ENCODE measurements at places on chromosomes 7 and 10.

DNA sequence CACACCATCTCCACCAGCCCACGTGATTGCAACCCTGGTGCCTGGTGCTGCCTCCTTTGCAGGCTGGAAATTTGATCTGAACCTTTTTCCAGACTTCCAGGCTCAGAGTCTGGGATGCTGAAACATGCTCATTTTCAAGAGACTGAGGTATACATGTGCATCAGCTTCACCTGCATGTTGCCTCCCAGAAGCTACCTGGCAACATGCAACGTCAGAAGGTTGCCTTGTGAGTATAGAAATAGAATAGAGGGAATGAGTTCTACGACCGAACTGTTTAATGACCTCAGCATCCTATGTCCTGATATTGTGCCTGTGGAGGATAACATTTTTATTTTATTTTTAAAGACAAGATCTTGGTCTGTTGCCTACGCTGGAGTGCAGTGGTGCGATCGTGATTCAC, 1.9 kb upstream of the ZNF212 start:
- no peaks in the 10 kb centered on the region for H3K36me3 ChIP-seq
- no peak for DNase-seq
- no peak overlapping the region for H3K27ac ChIP-seq
- peaks cover 26% of the 10 kb centered on the region for H3K27me3 ChIP-seq
- H3K4me1 ChIP-seq: peaks cover 8% of the 10 kb centered on the region

DNA sequence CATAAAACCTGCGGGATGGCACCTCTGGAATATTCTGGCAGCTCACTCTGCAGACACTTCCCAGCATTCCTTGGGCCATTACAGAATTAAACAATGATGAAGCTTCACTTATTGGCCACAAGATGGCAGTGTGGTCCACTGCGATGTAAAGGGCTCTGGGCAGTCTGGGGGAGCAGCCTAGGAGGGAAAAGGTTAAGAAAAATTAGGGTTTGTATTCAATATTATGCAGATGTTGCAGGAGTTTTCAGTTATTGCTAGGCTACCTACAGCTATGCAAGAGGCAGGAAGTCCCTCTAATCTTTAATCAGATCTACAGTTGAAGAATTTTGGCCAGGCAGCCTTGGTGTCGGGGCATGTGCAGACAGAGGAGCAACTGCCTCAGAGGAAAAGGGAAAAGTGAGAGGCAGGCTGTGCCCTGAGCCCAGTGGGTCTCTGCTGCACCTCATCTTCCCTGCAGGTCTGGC, 233.2 kb upstream of the PRSS1 start:
- DNase-seq: peak; percentile 24
- H3K27me3 ChIP-seq: no peaks in the 10 kb centered on the region
- no peaks in the 10 kb centered on the region for H3K36me3 ChIP-seq
- peaks cover 9% of the 10 kb centered on the region for H3K4me1 ChIP-seq

- DNase-seq: no peak
- H3K27me3 ChIP-seq: peaks cover 39% of the 10 kb centered on the region
- H3K27ac ChIP-seq: no peak overlapping the region
- H3K4me1 ChIP-seq: peaks cover 2% of the 10 kb centered on the region
- H3K36me3 ChIP-seq: no peaks in the 10 kb centered on the region
- H3K4me3 ChIP-seq: peak overlapping the region; percentile 11
Measured at GRCh38 chr7:74306730-74307469, 17.7 kb downstream of the CLIP2 start.

DNA sequence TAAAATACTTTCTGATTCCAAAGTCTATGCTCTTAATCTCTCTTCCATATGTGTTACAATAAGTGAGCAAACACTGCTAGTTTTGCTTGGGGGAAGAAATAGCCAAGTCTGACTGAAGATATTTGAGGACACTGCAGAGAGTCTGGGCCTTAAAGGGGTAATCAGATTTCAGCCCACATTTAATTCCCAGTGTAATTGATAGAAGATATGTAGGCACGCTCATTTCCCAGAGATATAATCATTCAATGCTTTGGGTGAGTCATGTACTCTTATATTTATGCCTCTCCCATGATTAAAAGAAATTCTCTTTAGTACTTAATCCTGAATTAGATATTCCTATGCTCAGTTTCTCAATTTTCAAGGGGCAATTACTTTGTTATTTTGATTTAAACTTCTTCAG, 178.1 kb upstream of the POM121L12 start:
- no peaks in the 10 kb centered on the region for H3K27me3 ChIP-seq
- H3K4me1 ChIP-seq: no peaks in the 10 kb centered on the region
- H3K4me3 ChIP-seq: no peak overlapping the region
- no peak overlapping the region for H3K27ac ChIP-seq
- no peak for DNase-seq

- DNase-seq: no peak
- no peak overlapping the region for H3K27ac ChIP-seq
- no peaks in the 10 kb centered on the region for H3K4me1 ChIP-seq
- no peaks in the 10 kb centered on the region for H3K27me3 ChIP-seq
- no peak overlapping the region for H3K4me3 ChIP-seq
- no peaks in the 10 kb centered on the region for H3K36me3 ChIP-seq
Measured at GRCh38 chr7:113794573-113794972, 124.2 kb downstream of the PPP1R3A start.

- no peak overlapping the region for H3K4me3 ChIP-seq
- no peaks in the 10 kb centered on the region for H3K4me1 ChIP-seq
- peaks cover 2% of the 10 kb centered on the region for H3K27me3 ChIP-seq
Measured at GRCh38 chr7:159317294-159317693, 172.6 kb upstream of the VIPR2 start.

DNA sequence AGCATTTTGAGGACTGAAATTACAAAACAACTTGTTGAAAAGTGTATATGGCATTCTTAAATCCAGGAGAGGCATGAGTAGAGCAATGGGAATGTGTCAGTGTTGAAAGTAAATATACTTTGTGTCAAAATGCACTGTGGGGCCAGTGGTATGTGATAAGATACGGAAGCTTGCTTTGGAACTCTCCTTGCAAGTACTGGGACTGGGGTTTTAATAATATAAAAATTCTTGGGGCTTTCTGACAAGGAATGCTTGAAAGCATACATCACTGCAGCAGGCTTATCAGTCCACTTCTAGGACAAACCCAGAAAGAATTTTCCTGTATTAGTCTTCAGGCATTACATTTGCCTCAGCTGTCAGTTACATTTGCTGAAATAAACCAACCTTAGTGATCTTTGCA, 472.8 kb upstream of the FZD8 start:
- H3K27me3 ChIP-seq: no peaks in the 10 kb centered on the region
- H3K36me3 ChIP-seq: no peaks in the 10 kb centered on the region
- no peak for DNase-seq
- H3K4me1 ChIP-seq: no peaks in the 10 kb centered on the region
- no peak overlapping the region for H3K27ac ChIP-seq

DNA sequence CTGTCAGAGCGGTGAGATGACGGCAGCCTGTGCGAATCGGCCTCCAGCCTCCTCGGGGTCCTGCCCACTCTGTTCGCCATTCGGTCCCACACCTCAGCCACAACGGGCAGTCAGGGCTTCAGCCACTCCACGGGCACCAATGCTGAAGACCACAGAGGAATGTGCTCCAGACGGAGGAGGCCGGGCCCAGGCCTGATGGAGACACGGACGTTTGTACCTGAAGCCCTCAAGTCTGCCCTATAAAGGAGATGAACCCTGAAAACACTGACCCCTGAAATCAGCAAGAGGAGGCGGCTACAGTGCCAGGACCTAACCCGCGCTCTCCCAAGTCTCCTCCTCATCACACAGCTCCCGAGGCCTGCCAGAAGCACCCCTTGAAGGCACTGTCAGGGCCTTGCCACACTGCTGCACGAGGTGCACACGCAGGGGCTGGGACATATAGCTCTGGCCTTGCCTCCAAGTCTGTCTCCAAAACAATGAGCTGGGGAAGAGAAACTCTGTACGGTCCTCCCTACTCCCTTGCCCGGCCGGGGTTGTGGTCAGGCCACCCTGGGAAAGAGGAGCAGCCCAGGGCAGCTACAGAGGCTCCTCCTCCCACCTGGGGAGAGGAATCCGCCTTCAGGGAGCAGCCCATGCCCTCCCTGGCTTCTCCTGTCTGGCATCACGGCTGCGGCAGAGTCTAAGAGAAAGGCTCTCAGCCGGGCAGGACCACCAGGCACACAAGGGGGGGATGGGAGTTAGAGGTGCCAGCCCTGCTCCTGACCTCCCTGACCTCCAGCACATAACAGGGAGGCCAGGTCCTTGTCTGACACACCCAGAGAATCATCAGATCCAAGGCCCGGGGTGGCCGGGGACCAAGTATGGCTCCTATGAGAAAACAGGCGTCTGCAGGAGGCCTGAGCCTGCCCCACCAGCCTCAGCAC, 310.1 kb downstream of the PTPRN2 start:
- DNase-seq: no peak
- H3K27ac ChIP-seq: no peak overlapping the region
- no peaks in the 10 kb centered on the region for H3K36me3 ChIP-seq
- no peaks in the 10 kb centered on the region for H3K4me1 ChIP-seq

DNA sequence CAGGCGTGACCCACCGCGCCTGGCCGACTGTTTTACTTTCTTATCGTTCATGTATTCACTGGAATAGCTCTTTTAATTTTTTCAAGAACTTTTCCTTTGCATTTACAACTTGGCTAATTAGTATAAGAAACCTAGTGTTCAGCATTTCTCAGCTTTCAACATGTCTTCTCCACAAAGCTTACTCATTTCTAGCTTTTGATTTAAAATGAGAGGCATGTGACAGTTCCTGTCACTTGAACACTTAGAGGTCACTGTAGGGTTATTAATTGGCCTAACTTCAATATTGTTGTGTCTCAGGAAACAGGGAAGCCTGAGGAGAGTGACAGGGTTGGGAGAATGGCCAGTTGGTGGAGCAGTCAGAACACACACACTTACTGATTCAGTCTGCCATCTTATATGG, 125.1 kb upstream of the GPR22 start:
- no peaks in the 10 kb centered on the region for H3K36me3 ChIP-seq
- H3K27ac ChIP-seq: no peak overlapping the region
- no peaks in the 10 kb centered on the region for H3K4me1 ChIP-seq
- H3K4me3 ChIP-seq: no peak overlapping the region

DNA sequence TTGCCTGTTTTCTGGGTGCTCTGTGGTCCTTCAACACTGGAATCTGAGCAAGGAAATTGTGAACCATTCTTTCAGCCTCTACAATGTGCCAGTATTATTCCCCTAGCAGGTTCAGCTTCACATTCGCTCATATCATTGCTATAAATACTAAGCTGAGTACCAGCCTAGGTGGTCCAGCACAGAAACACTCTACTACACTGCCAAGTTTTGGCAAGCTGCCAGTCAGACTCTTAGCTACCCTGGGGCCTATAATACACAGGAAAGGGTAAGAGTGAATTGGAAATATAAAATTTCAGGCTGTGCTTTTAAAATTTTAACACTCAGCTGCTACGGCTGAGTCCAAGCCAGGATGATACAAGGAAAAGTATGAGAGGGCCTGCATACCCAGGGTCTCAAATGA, 49.9 kb upstream of the PPP1R3A start:
- no peaks in the 10 kb centered on the region for H3K36me3 ChIP-seq
- DNase-seq: no peak
- no peak overlapping the region for H3K4me3 ChIP-seq
- no peaks in the 10 kb centered on the region for H3K4me1 ChIP-seq
- H3K27ac ChIP-seq: no peak overlapping the region

DNA sequence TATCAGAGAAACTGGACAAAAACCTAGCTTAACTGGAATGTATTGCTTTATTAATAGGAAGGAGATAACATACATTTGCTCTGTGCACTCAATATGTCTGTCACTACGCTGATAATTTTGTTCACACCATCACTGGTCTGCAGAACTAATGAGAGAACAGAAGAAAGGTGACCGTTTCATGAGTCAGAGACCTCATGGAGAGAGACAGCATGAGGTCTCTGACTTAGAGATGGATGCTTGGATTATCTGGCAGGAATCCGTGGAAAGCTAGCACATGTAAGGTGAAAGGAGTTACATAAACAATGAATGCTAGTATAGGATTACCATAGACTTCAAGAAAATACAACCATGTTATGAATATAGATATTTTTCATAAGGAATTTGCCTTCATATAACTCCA, 947.3 kb downstream of the IPMK start:
- no peaks in the 10 kb centered on the region for H3K27me3 ChIP-seq
- no peak overlapping the region for H3K4me3 ChIP-seq
- DNase-seq: no peak

DNA sequence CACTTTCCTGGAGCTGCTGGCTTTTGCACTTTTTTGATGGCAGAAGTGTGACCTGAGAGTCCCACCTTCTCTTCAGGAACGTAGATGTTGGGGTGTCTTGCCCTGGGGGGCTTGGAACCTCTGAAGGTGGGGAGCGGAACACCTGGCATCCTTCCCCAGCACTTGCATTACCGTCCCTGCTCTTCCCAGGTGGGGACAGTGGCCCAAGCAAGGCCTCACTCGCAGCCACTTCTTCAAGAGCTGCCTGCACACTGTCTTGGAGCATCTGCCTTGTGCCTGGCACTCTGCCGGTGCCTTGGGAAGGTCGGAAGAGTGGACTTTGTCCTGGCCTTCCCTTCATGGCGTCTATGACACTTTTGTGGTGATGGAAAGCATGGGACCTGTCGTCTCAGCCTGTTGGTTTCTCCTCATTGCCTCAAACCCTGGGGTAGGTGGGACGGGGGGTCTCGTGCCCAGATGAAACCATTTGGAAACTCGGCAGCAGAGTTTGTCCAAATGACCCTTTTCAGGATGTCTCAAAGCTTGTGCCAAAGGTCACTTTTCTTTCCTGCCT, 31.1 kb downstream of the PFKFB3 start:
- no peak overlapping the region for H3K4me3 ChIP-seq
- DNase-seq: no peak
- no peaks in the 10 kb centered on the region for H3K4me1 ChIP-seq
- peaks cover 35% of the 10 kb centered on the region for H3K36me3 ChIP-seq
- H3K27ac ChIP-seq: no peak overlapping the region
- H3K27me3 ChIP-seq: no peaks in the 10 kb centered on the region

DNA sequence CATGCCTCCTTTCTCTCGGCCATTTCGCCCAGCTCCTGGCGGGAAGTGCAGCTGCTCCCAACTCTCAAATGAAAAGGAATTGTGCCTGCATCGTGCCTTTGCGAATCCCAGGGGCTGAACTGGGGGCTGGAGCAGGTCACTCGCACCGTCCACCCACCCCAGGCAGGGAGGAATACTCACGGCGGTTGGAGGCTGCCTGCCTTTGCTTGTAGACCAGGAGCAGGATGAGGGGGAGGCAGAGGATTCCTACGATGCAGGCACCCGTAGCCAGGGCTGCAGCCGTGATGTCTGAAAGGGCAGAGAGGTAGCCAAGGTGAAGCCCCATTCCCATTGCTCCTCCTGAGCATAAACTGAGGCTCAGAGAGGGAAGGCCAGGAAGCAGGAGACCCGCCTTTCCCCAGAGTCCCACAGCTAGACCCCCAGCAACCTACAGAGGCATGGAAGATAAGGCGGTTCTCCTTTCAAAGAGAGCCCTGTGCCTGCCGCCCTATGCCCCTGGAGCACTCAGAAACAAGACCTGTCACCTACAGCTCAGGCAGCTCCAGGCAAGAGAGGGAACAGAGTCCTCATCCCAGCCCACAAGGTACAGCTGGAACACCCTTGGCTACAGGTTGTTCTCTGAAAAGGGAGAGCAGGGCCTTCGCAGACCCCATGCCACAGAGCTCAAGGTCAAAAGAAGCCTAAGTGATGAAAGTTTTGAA, 18.0 kb downstream of the VSIR start:
- no peak overlapping the region for H3K4me3 ChIP-seq
- H3K36me3 ChIP-seq: peaks cover 75% of the 10 kb centered on the region
- H3K4me1 ChIP-seq: peaks cover 95% of the 10 kb centered on the region
